Renal cortical epithelial cell (primary cell): ENCODE measurements at places on chromosomes 12 and 14.

DNA sequence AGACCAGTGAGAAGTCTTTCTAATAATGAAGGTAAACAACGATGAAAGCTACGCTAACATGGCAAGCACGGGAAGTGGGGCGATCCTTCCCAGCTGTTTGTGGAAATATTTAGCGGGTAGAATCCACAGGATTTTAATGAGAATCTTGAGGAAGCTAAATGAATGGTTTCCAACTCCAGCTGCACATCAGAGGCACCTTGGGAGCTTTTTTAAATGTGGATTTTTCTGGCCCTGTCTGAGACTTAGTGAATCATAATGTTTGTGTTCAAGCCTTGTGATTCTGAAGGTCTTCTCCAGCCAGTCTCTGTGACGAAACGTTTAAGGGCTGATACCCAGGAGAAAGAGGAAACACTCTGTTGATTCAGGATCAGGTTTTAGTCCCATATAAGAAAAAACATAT, 169.8 kb downstream of the CAPZA3 start:
- DNase-seq: no peak

GRCh38 chr12:119624966-119625365, 31.4 kb downstream of the TMEM233 start:
- peak; percentile 18 for DNase-seq

- no peak for DNase-seq
Observed at GRCh38 chr12:52401926-52402325, 4.2 kb downstream of the KRT82 start.

- peak; percentile 90 for DNase-seq
Observed at GRCh38 chr14:99758121-99758821, 34.9 kb upstream of the EML1 start.
